ENCODE measurements at places on chromosomes 4 and X.

GRCh38 chr4:110211007-110211769 lies 12.8 kb upstream of the ELOVL6 start:
- DNase-seq: peak; percentile 68

DNA sequence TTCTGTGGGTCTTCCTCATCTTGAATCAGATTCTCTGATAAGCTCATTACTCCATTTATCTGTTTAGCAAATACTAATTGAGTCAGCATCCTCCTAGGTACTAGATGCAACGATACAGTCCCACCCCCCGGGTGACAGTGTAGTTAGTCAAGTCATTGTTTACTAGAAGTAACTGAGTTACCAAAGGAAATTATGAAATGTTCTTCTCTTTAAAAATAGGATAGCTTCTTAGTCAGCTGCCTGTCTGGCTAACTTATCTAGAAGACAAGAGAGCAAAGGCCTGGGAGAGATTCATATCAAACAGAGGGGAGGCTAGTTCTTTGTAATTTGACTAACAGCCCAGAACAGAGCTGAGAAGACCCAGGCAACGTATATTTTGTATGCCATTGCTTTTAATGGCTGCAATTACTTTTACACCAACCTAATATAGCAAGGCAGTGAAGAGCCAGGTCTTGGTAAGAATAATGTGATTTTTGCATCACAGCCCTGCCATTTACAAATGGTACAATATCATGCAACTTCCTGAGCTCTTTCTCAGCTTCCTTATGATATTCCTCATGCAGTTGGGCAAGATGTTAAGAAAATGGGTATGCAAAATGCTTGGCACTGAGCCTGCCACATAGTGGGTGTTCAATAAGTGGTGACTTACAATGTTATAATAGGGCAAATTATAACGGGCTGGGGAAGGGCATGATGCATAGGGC lies 149.9 kb downstream of the CHIC2 start:
- DNase-seq: peak; percentile 97

DNA sequence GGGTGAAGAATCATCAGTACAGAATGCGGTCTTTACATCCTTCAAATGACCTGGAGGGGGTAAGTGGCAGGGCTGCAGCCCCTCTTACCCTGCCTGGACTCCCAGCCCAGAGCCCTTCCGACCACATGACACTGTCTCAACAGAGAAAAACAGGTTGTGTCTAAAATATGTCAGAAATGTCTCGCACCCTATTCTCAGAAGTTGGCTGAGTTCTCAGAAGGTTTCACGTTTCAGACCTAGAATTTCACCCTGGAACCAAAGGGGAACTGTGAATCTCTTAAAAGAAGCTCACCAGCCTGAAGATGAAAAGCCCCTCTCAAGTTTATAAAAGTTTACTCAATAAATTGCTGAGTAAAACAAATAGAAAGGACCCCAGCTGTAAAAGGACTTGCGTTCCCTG lies 7.0 kb upstream of the CRMP1 start:
- DNase-seq: no peak

- DNase-seq: no peak
Measured at GRCh38 chrX:15916704-15917084, 62.1 kb upstream of the AP1S2 start.

DNA sequence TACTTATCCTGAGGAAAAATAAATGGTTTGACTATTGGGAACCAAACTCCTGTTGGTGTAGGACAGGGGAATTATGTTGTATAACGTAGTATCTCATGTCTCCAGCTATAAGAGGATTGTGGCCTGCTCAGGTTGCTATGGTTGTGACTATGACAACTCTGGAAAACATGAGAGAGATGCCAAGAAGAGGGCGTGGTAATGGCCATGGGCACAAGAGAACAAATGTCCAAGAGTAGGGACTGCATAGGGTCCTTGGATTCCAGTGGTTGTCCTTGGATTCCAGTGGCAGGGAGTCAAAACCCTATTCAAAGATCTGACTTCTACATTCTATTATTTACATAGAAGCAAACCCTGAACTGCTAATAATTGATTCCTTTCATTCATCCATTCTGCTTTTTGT lies 6.8 kb upstream of the MOB1B start:
- no peak for DNase-seq

DNA sequence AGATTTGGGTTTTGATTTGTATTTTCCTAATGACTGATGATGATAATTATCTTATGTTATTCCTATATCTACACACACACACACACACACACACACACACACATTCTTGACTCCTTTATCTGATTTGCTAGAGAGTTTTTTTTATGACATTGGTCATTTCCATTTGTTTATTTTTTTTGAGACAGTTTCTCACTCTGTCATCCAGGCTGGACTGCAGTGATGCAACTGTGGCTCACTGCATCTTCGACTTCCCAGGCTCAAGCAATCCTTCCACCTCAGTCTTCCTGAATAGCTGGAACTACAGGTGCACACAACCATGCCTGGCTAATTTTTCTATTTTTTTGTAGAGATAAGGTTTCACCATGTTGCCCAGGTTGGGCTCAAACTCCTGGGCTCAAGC lies 6.7 kb downstream of the ZNF81 start:
- DNase-seq: peak; percentile 51

- no peak for DNase-seq
Measured at GRCh38 chrX:104254442-104255115, at the start of gene ESX1. Gene ESX1 (minus strand): TSS chrX:104254933. CDS start chrX:104254849, 84 bp downstream.

GRCh38 chrX:115560978-115561604 lies at the start of gene PLS3:
Gene PLS3 (plus strand): TSS chrX:115561174. CDS start chrX:115610251, 49,077 bp downstream.
- peak; percentile 87 for DNase-seq

DNA sequence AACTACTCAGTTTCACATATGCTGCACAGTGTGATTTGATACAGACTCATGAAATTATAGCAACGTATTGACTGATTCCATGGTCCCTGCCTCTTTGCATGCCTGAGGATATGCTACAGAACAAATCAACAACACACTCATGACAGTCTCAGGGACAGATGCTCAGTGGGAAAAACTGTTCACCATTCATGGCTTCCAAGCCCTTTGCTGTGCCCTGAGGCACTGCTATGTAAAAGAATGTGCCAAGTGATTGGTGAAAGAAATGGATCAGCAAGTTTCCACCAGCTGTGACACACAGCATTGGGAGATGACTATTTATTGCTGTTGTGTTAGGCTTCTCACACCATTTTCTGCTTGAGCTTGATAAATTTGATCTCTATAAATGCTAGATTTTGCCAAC lies 825.6 kb upstream of the INTU start:
- peak; percentile 50 for DNase-seq

- no peak for DNase-seq
Measured at GRCh38 chr4:86291180-86291579, 68.7 kb downstream of the MAPK10 start.

- peak; percentile 41 for DNase-seq
Measured at GRCh38 chr4:123398853-123399626, 2.4 kb downstream of the SPRY1 start.

DNA sequence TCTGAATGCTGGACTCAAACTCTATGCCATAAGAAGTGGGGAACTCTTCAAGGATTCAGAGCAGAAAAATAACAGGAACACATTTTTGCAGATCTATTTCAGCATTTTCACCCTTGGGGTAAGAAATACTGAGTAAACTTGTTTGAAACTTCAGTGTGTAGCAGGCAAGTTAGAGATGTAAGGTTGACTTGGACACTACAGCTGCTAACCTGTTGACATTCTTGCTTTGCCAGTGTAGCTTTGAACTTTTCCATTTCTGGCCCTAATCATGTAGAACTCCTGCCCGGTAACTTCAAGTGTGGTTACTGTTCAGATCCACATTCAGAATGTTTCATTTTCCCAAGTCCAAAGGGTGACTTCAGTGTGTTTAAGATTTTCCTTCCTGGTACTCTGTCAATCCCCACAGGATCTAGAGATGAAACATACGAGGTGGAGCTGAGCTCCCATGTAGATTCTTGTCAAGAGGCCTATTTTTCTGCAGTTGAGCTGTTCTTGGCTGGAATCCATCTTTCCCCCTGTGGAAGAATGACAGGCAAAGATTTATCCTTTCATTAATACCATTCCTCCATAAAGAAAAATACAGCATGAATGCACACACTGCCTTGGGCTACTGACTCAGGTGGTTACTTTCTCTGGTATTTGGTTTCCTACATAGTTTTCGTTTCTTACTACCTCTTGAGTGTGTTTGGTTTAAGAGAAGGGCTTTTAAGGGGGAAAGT lies 34.1 kb downstream of the FHDC1 start:
- peak; percentile 89 for DNase-seq

DNA sequence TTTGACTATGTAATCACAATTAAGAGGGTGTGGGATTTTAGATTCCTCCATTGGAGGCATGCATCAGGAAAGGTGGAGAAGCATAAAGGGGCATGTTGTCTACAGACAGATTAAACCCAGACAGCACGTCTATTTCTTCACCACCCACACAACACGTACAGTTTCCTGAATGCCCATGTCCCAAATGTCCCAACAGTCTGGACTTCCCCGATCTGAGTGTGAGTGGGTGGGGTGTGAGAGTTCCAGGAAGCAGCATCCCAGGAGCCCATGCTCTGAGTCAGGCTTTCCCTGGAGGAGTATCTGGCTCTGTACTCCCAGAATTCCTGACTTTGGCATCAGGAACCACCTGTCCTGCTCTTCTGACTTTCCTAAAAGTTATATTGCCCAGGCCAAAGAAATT lies 30.8 kb upstream of the NDP start:
- peak; percentile 21 for DNase-seq

DNA sequence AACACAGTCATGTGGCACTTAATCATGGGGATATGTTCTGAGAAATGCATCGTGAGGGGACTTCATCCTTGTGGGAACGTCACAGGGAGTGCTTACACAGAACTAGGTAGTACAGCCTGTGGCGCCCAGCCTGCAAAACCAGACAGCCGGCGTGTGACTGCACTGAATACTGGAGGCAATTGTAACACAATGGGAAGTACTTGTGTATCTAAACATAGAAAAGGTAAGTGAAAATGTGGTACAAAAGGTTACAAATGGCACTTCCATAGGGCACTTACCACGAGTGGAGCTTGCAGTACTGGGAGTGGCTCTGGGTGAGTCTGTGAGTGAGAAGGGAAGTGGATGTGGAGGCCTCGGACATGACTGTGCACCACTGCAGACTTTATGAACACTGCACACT lies 5.2 kb downstream of the TLR3 start:
- DNase-seq: no peak

GRCh38 chr4:153555730-153556434 lies 89.7 kb downstream of the TMEM131L start:
- DNase-seq: peak; percentile 23

DNA sequence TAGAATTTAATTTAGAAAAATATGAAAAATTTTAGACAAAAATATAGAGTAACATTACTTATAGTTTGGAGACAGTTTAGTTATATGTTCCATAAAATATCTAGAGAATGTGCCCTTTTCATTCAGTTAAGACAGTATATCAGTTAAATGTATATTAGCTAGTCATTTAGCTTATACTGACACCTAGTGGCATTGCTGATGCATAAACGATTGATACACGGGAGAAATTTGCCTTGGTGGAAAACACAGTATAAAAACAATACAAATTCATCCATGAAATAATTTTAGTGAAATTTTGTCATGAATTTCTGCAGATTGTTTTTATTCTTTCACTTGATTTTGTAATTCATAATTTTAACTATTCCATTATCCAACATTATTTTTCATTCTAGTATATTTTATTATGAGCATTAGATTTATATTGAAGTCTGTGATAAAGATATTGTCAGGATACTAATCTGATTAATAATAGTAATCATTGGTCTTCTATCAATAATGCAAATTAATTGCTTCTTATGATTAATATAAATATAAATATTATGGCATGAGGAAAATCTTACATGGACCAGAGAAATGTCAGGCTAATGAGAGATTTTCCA lies 219.0 kb downstream of the TLL1 start:
- peak; percentile 56 for DNase-seq

DNA sequence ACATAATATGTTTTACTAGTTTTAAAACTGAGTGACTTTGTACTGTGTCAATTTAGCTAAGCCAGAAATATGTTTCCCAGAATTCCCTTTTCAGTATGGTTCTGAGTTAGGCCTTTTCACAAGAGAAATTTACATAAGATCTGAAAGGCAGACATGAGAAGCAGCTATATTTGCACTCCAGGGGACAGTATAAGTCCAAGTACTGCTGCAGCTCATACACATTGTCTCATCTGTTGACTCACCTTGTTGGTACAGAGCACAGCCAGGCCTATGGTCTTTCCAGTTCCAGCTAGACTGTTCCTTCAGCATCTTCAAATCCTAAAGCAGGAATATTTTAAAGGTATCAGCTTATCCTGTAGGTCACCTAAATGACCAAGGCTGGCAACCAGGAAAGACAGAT lies 53.5 kb downstream of the BMP3 start:
- DNase-seq: no peak

DNA sequence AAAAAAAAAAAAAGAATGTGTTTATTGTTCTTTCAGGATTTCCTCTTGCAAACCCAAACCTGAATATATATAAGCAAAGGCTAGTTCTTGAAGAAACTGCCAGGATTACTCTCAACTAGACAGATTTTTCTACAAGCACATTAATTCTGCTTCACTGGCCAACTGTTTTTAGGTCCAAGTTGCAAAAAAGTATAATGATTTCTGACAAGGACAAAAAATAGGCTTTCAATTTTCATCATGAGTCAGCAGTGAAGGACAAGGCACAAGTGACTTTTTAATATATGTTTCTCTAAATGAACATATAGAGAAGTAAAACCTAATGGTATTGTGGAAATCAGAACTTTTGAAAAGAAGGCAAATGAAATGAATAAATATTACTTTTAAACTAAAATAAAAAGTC lies 73.7 kb downstream of the ELOVL6 start:
- no peak for DNase-seq

GRCh38 chrX:8304668-8305067 lies 133.6 kb upstream of the VCX2 start:
- DNase-seq: no peak

DNA sequence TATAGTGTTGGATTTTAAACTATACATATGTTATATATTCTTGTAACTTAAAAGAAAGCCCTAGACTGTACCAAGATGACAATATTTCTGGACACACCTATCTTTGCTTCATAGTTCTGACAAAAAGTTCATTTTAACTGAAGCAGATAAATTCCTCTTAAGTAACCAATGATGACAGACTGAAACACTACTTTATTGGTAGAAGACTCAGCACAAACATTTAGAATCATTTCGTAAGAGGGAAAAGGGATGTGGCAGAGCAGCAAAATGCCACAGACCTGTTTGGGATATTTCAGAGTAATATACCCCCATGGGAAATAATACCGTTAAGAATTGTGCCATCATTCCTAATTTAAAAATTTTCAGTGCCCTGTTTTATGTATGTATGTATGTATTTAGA lies 56.2 kb downstream of the APOO start:
- DNase-seq: no peak

- no peak for DNase-seq
Measured at GRCh38 chr4:169143335-169143734, 127.4 kb downstream of the SH3RF1 start.

DNA sequence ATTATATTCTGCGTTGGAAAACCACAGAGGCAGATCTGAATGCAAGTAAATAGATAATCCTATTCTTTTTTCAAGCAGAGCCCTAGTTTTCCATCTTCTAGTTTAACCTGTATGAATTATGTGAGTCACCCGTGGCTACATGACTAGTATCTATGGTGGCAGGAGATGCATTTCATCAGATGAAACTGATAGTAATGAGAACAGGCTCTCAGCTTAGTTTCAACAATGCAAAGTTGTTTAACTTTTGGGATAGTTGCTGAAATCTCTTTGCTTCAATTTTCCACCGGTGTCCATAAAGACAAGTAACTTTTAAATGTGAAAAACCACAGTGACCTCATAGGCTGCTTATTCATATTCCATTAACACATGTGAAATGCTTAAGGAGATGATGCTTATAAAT lies 1317.4 kb upstream of the TENM3 start:
- DNase-seq: peak; percentile 49

- no peak for DNase-seq
Measured at GRCh38 chr4:110096405-110096804, 102.0 kb downstream of the ELOVL6 start.
